ENCODE measurements at places on chromosomes 13 and 19.

DNA sequence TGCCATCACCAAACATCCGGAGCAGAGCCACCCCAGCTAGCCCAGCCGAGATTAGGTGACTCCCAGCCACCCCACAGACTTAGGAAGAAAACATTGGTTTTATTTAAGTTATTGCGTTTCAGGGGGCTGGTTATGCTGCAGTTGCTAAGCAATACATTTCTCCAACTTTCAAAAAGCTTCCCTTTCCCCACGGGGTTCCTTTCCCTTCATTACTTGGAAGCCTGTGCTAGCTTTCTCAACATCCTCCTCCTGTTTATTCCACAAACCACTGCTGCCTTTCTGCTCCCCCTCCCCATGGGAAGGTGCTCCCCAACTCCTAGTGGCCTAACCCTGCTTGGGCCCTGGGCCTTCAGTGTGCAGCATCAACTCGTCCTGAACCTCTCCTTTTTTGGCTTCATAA lies 52.6 kb downstream of the CDADC1 start:
- no peak for DNase-seq

DNA sequence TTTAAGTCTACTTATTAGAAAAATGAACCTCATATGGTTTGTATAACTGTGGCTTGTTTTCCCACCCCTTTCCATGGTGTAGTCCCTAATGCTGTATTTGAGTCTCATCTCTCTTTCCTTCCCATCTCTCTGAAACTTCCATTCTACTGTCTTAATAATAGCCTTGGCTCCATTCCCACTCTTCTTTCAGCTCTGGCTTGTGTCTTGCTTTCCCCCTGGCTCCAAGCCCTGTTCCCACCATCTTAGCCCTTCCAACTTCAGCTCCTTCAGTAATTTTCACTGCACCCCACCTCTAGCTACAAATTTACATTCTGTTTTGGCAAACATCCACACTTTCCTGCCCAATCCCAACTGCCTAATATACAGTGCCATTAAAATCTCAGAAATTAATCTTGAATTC lies 137.5 kb downstream of the SLITRK6 start:
- no peak for DNase-seq

DNA sequence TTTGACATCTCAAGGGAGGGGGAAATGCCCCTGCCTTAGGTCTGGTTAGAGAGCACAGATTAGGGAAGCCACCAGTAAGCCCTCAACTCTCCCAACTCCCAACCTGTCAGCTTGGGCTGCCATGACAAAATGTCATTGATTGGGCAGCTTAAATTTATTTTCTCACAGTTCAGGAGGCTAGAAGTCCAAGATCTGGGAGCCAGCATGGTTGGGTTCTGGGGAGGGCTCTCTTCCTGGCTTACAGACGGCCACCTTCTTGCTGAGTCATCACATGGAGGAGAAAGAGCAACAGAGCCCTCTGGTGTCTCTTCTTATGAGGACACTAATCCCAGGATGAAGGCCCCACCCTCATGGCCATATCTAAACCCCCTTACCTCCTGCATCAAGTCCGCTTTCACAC lies 24.2 kb downstream of the C19orf12 start:
- DNase-seq = no peak

- DNase-seq = no peak
These were observed 58.3 kb downstream of the RAP2A start for GRCh38 chr13:97492257-97492656.

DNA sequence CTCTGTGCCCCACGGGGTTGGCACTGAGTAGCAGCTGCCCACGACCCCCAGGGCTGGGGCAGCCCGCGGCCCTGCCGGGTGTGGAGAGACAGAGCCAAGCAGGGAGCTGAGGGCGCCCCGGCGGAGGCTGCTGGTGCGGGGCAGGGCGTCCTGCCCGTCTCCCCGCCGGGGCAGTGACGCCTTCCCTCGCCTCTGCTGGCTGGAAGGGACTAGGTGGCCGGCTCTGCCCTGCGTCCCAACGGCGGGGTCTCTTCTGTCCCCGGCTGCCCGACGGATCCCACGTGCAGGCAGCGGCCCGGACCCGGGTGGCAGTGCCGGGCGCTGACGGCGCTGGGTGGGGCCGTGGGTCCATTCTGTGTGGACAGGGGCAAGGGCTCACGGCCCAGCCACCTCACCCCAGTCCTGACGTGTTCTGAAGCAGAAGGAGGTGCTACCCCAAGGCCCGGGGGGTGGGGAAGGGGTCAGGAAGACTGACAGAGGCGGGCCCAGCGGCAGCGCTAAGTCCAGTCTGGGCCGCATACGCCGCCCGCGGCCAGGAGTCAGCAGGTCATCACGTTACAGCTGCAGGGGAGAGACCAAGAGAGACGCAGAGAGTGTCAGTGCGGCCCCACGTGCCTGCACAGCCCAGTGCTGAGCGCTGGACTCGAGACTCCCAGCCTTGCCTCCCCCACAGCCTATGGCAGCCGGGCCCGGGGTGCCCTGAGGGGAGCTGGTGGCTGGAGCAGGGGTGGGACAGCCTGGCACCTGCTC lies 15.1 kb upstream of the PLPP2 start:
- DNase-seq = no peak

DNA sequence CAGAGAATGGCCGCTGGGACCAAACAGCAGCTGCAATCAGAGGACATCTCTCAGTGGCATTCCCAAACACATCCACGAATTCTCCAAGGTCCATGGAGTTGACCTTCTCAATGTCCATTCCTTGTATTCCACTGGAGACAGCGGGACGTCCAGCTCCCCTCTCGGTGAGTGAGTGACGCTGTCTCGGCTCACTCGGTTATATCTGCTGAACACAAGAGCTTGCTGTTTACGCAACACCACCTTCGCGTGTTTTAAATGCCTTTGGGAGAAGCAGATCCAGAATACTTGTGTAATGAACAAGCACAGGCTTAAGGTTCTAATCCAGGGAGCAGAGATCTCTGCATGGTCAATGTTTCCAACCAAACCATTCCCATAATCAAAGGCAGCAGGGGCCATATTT lies at the start of gene URAD:
Gene URAD, minus strand, starts transcription at position 174 of the 400 bp plus-strand sequence. Its CDS starts 56 bp downstream, at position 118.
- no peak for DNase-seq

DNA sequence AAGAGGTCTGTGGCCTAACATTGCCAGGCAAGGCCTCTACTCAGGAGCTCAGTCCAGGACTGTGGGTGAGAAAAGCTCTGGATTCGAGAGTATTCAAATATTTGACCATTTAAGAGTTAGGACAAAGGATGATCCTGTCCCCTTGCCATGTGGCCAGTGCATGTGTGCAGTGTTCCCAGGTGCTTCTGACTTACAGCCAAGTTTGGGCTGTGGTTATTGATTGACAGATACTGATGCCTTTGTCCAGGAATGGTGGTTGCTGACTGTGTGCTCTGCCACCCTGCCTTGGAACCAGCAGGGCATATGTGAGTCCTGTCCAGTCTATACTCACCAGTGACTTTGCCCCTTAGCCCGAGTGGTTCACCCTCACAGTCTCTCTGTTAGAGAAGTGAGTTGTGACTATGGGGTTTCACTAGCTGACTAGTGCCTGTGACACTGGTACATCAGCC lies 51.9 kb downstream of the GARRE1 start:
- DNase-seq = no peak

GRCh38 chr13:112064222-112064621 lies 2.7 kb upstream of the SOX1 start:
- no peak for DNase-seq

DNA sequence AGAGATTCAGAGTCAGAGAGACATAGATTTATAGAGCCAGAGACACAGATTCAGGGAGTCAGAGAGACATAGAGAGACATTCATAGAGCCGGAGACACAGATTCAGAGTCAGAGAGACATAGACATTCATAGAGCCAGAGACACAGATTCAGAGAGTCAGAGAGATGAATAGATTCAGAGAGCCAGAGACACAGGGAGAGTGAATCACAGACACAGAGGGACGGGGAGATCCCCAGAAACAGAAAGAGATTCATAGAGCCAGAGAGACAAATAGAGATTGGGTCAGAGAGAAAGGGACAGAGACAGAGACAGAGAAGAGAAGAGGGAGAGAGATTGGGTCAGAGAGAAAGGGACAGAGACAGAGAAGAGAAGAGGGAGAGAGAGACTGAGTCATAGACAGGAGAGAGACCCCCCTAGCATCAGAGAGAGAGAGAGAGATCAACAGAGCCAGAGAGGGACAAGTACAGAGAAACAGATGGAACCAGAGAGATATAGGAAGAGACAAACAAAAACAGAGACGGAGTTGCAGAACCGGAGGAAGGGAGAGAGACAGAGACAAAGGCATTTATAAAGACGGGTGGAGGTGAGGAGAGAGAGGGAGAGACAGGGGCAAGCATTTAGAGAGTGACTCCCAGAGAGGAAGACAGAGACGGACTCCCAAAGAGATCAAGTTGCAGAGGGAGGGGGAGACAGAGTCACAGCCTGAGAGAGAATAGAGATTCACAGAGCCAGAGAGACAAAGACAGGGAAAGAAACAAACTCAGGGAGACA lies 1.1 kb upstream of the PRKCG start:
- no peak for DNase-seq

GRCh38 chr13:112814905-112815585 lies 125.2 kb downstream of the ATP11A start:
- peak; percentile 80 for DNase-seq

GRCh38 chr13:60018536-60018935 lies 145.2 kb downstream of the DIAPH3 start:
- DNase-seq = no peak

DNA sequence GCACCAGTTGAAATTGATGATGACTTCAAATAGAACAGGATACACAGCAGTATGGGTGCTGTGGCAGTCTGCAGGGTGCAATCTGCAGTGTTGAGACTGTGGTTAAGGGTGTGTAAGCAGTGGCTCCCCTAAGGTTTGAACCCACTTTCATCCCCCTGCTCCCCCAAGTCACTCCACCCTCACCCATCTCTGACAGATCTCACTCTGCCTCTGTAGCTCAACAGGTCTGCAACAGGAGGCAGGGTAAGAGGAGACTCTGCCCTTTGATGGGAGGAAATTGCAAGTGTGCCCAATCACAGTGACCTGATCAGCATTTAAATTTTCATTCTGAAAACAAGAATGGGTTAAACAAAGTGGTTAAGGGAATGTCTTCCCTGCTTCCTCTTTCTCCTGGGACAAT lies 92.4 kb downstream of the DCT start:
- DNase-seq = no peak
